ENCODE measurements at places on chromosomes 1 and 21. TPM values are rescaled to one million over a fixed set of nuclear protein-coding genes. Genes with fewer than 3 reads are reported as not detected.

GRCh38 chr1:44031252-44032169 lies at the start of gene SLC6A9:
Gene SLC6A9 (minus strand): TSS chr1:44031462. CDS start chr1:44024277, 7,185 bp downstream.
- DNase-seq: peak; percentile 43
- peaks cover 44% of the 10 kb centered on the region for H3K4me1 ChIP-seq
- H3K27me3 ChIP-seq: peaks cover 4% of the 10 kb centered on the region

CCDC27 gene
- not detected for total RNA-seq

BMP8B gene
- total RNA-seq: not detected

DNA sequence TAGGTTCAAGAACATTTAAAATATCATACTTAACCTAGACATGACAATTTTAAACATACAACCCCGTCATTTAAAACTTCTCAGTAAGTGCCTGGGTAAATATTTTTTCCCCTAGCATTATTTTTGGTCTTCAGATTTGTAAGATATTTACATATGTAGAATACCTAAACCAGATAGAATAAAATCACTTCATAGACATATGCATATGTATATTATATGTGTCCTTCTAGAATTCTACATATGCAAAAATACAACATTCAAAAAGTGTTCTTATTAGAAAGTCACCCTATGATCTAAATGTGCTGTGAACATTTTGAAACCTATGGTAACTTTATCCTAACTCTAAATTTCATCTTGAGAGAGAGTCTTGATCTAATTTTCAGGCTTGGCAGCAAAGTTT lies 1467.0 kb upstream of the B3GALT2 start:
- H3K4me1 ChIP-seq: peaks cover 7% of the 10 kb centered on the region
- peaks cover 2% of the 10 kb centered on the region for H3K27me3 ChIP-seq
- H3K27ac ChIP-seq: no peak overlapping the region
- no peak for DNase-seq
- no peak overlapping the region for H3K4me3 ChIP-seq

DNA sequence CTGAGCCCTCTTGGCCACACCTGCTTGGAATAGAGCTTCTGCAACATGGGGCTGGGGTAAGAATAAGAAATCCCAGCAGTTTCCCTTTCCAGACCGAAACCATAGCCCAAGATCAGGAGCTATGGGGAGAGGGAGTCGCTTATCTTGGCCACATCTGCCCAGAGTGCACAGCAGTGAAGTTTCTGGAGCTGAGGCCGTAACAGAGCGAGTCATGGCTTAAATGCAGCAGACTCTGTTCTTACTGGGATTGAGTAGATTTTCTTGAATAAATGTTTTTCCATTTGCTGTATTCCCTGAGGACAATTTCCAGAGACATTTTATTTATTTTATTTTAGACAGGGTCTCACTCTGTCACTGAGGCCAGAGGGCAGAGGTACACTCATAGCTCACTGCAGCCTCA lies 33.5 kb downstream of the CFAP57 start:
- H3K36me3 ChIP-seq: peaks cover 19% of the 10 kb centered on the region
- H3K4me1 ChIP-seq: peaks cover 57% of the 10 kb centered on the region
- no peaks in the 10 kb centered on the region for H3K27me3 ChIP-seq
